ENCODE measurements at places on chromosomes 5 and 9.

GRCh38 chr9:113656771-113657670, 193.5 kb downstream of the RGS3 start:
- no peak for DNase-seq

DNA sequence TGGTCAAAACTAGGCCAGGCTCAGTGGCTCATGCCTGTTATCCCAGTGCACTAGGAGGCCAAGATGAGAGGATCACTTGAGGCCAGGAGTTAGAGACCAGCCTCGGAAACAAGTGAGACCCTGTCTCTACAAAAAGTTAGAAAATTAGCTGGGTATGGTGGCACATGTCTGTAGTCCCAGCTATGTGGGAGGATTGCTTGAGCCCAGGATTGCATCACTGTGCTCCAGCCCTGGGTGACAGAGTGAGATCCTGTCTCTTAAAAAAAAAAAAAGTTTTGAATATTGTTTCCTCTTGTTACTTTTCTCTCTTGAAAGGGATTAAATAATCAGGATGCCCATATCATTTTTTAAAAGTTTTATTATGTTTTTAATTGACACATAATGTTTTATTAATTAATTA, 7.6 kb downstream of the ARHGEF37 start:
- DNase-seq = no peak

DNA sequence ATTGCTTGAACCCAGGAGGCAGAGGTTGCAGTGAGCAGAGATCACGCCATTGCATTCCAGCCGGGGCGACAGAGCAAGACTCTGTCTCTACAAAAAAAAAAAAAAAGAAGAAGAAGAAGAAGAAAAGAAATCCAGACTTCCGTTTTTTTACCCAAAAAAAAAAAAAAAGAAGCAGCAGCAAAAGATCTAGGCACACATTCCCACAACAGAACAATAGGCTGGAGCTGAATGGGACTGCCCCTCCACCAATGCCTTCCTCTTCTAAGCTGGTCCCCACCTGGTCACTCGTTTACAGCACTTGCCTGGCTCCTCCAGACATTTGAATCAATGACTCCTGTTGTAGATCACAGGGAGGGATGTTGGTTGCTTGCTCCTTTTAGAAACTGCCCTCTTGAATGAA, 1.6 kb upstream of the LMAN2 start:
- DNase-seq = no peak

DNA sequence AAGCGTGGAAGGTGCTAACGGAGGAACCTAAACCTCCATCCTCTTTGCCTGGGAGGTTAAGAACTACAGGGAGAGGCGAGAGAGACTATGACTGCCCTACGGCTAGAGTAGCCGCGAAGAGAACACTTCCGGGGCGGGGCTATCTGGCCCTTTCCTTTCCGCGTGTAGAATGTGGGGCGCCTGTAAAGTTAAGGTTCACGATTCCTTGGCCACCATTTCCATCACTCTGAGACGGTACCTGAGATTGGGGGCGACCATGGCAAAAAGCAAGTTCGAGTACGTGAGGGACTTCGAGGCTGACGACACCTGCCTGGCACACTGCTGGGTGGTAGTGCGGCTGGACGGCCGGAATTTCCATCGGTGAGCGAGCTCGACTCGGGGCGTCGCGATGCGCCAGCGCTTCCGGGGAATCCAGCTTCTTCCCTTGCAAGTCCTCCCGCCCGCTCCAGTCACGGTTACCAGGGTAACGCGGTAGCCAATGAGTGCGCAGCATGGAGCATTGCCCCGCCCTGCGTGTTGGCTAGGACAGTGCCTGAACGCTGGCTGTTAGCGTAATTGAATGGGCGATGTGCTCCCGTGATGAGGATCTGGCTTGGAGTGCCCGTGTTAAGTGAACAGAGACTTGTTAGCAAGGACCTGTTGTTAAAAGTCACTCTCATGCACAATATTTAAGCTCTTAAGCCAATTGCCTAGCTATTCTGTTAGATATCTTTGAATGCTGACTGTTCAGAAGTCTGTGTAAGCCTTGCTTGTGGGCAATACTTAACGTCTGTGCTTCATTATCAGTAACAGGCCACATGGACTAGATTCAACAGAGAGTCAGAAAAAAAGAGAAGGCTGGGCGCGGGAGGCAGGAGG, at the start of gene THG1L:
TSS of gene THG1L (plus strand) at position 149 of the 858 bp plus-strand sequence. CDS start at position 170, 21 bp downstream.
- peak; percentile 95 for DNase-seq

DNA sequence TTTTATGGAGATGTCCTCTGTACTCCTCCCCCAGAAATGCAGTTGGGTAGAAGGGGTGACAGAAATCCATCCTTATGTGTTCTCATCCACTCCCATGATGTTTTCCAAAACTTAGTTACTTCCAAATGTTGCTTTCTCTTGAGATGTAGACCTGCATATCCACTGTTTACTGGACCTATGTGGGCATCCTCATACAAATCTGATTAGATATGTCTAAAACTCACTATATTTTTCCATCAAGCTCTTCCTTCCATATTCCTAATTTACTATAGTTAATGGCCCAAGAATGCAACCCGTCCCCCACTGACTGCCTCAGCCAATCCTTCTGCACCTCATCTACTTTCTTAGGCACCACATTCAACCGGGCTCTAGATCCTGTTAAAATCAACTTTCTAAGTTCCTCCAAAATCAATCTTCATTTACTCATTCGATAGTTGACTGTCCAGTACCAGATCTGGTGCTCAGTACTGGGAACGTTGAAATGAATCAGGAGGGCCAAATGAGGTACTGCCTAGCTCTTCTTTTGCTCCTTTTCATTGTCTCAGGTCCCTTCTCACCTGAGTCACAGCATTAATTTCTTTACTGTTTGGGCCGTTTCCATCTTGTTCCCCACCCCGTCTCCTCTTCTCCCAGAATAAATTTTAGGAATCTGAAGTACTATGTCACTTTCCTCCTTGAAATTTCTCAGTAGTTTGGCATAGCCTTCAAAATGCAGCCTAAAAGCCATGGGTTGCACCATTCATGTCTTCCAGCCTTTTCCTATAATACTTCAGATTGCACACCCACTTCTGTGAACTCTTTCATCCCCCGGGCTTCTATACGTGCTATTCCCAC, 7.9 kb downstream of the PLK2 start:
- no peak for DNase-seq

DNA sequence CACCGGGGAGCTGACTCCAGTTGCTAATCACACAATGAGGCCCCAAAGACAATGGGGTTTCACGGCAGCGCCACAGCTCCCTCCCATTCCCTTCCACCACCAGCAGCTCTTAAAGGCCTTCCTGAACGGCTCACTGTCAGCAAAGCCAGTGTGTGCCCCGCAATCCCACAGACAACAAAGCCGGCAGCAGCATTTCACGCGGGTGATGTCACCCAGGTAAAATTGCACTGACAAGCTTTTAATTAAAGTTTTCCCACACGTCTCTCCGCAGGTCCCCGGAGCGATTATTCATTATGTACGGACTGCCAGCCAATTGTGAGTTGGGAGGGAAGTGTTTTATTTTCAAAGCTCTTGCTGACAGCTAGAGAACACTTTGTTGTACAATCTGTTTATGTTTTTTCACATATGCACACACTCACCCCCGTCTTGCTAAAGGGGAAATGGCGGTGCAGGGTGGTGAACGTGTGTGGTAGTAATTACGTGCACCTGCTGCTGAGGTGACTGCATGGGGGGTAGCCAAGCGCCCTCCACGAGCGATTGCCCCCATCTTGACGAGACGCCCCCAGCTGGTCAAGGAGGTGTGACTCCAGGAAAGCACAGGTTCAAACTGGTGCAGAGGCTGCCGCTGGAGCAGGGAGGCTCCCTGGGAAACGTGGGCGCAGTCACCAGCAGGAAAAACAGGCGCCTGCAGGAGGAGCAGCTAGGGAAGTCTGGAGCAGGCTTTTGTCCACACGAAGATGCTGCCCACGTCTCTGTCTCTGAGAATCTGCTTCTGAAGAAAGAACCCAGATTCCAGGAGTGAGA, 65.0 kb downstream of the IRX2 start:
- DNase-seq = no peak

DNA sequence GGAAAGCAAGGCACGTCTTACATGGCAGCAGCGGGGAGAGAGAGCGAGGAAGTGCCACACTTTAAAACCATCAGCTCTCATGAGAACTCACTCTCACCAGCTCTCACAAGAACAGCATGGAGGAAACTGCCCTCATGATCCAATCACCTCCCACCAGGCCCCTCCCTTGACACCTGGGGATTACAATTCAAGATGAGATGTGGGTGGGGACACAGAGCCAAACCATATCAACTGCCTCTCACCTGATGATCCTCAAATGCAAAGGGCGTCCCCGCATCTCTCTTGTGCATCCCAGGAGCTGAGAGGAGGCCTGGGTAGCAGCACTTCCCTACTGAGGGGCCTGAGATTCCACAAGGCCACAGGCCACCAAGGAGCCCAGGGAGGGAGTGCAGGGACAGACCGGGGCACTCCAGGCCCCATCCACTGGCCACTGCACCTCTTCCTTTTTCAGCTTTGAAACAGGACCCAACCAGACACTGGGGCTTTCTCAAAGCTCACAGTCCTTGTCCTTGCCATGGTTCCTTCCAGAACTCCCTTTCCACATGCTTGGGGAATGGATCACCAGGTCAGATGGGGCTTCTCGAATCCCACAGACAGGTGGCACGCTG, 54.5 kb upstream of the IL17B start:
- DNase-seq = no peak

DNA sequence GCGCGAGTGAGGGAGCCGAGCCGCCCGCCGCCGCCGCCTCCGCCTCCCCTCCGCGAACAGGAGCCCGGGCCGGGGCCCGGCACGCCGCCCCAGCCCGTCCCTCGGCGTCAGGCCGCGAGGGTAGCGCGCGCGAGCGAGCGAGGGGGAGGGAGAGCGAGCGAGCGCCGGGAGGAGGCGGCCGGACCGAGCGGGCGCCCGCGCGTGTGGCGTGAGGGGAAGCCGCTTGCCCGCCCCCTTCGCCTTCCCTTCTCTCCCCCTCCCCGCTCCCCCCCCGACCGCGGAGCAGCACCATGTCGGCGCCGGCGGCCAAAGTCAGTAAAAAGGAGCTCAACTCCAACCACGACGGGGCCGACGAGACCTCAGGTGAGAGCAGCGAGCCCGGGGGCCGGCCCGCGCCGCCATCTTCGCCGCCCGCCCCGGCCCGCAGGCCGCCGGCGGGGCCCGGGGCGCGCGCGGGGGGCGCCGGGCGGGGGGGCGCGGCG, 312 bp downstream of the SET start:
- no peak for DNase-seq

GRCh38 chr9:98146101-98146991, 27.3 kb upstream of the TRIM14 start:
- no peak for DNase-seq

DNA sequence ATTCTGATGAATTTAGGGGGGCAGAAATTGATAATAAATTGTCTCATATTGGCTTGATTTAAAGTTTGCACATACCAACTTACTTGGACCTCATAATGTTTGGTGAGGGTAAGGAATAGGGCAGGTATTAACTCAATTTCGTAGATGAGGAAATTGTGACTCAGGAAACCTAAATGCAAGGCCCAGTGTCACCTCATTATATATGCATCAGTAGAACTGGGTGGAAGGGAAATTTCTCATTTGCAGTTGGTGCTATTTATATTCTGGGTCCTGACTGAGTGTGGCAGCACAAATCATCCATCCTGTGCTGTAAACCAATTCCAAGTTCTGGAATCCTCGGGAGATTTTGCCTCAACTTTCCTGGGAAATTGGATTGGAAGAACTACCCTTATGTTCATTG, 103.0 kb downstream of the SPATA31D1 start:
- no peak for DNase-seq

GRCh38 chr5:157108976-157109375, at the start of gene HAVCR2:
TSS of gene HAVCR2 (minus strand) at chr5:157109044. CDS start at chr5:157108983, 61 bp downstream.
- peak; percentile 52 for DNase-seq

DNA sequence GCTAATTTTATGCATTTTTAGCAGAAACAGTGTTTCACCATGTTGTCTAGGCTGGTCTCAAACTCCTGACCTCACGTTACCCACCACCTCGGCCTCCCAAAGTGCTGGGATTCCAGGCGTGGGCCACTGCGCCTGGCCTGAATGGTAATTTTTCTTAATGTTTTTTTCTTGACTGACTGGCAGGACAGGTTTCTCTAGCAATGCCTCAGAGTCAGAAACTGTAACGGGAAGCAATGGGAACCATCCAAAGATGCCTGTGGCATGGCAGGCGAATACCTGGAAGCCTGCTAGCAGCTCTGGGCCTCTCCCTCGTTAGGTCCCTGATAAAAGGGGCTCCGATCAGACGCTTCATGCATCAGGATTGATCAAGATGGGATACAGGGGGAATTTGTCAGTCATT, 639.2 kb downstream of the NR2F1-AS1 start:
- DNase-seq = no peak

GRCh38 chr9:82923092-82923911, 139.6 kb downstream of the RASEF start:
- no peak for DNase-seq

GRCh38 chr5:100110497-100110896, 424.7 kb upstream of the FAM174A start:
- no peak for DNase-seq

DNA sequence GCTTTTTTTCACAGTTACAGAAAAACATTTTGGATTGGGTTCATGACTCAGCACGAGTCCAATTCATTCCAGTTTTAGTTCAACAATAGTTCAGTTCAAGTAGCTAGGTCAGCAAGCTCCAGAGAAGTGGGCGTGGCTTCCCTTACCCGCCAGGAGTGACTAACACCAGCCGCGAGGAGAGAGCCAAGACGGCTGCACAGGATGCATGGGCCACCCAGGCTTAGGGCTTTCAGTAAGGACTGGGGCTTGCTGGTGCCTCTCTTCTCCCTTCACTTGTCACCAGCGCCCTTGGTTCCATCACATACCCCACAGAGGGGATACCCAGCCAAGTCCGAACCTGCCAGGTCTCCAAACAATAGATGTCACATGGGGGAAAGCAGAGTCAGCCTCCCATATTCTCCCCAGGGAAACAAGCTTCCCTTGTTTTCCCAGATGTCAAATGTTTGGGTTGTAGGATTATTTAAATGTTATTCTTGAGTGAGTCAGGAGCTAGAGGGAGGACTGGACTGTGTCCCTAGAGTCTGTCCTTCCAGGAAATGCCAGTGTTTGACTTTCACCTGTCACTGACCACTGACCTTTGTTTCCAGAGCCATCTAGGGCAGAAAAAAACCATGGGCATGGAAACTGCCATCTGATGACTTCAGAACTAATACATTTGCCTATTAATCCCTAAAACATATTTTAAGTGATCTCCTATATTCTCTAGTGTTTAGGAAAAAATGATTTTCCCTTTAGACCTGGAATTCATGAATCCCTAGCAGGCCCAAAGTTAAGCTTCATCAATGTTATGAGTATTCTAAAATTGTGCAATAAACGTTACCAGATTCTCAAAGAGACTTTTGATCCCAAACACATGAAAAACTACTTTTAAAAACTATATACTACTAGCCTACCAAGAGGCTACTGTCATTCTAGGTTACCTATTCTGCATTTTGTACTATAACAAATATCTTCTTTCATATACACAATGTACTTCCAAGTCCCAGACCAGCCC, 51.9 kb downstream of the NIPAL4 start:
- DNase-seq = no peak

DNA sequence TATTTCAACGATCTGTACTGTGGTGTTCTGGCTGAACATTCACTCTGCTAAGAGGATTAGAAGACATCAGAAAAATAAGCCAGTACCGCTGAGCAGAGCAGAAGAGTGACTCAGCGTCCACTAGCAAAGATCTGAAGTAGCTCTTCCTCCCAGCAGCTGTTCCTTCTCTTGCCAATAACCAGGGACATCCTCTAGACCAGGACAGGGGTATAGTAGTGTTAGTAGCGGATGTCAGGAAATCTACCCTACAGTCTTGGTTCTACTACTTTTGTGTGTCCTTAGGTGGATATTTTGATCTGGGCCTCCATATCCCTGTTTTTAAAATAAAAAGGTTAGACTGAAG, 103.6 kb downstream of the TSSK1B start:
- DNase-seq = no peak

Measured in central memory CD4-positive, alpha-beta T cell (primary cell).